Substantia nigra (tissue), 51 donors: ENCODE measurements at places on chromosomes 1 and 21.
A peak's percentile ranks its signal among the peaks of the same experiment; 100 is the strongest.

- DNase-seq, result no peak
These were observed 684.0 kb downstream of the NCAM2 start for GRCh38 chr21:21682172-21682571.

DNA sequence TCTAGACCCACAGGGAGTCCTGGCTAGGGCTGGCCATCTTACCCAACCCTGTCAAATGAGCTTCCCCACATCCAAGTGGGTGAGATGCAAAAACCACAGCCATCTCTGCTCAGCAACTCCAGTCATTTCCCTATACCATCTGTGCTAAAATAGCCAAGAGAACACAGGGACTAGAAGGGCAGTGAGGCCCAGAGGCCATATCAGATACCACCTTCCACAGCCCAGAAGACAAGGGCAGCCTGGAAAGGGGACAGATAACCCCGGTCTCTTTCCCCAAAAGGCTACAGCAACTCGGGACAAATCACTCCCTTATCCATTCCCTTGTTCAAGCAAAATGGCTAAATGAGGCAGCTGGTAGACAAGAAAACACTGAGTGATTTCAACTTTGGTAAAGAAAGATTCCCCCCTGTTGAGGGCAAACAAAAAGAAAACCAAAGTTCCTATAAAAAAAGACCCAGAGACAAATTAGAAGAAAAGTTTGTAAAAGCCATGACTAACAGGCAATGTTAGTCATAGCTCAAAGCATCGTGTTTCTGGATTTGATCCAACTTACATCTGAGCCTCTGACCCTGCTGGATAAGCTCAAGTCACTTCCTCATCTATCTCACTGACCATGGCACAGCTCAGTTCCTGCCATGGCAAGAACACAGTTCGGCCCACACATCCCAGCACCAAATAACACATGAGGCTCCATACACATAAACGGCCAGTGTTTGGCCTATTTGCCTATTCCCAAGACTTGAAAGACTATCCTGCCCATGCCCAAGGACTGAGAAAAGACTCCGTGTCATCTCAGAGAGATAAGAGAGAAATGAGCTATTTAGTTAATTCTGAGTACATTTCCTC is 3.1 kb downstream of the LAMB3 start:
- DNase-seq, result no peak

GRCh38 chr1:201266774-201267173 is 16.5 kb upstream of the PKP1 start:
- no peak for DNase-seq

DNA sequence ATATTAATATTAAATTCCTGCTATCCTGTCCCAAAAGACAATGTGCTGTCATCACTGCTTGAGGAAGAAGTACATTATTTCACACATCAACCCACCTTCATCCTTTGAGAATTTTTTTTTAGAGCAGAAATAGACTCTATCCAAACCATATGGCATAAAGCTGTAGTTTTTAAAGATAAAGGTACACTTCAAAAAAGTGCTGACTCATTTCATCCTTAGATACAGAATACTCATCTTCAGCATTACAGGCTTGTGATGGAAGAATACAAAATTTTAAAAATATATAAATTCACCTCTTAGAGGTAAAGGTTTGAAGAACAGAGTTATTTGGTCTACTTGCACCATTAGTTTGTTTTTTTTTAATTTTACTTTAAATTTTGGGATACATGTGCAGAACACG is 126.7 kb upstream of the ERG start:
- no peak for DNase-seq

DNA sequence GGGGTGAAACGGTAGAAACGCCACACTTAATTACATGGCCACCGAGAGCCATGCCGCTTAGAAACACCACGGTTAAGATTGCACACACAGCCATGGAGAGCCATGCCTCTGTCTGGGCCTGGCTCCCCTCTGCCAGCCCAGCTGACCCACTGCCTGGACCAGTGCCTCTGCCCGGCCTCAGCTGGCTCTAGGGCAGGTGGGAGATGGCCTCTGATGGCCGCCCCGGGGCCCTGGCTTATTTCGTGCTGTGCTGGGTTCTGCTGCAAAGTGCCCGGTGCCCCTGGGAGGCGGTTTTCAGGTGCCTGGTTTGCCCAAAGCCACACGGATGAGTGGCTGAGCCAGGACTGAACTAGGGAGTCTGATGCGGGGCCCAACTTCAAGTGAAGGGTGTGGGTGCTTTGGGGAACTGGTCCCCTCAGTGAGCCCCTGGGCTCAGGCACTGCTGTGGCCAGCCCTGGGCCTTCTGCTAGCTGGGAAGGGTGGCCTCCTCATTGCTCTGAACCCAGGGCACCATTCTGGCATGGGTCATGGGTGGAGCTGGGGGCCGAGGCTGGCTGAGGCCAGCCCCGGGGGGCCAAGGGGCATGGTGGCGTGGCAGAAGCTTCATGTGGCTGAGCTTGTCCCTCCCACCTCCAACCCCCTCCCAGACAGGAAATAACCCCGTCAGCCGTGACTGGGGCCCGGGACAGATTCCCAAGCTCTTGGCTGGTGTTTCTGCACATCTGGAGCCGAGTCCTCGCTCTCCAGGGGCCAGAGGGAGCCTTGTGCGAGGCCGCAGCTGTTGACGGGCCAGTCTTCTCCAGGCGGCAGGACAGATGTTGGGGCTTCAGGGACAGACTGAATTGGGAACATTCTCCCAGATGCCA is 1.9 kb upstream of the GPR153 start:
- no peak for DNase-seq

- no peak for DNase-seq
These were observed 5.6 kb downstream of the COL6A1 start for GRCh38 chr21:45987121-45987711.

GRCh38 chr21:31917108-31917507 is 44.3 kb downstream of the HUNK start:
- DNase-seq, result no peak

DNA sequence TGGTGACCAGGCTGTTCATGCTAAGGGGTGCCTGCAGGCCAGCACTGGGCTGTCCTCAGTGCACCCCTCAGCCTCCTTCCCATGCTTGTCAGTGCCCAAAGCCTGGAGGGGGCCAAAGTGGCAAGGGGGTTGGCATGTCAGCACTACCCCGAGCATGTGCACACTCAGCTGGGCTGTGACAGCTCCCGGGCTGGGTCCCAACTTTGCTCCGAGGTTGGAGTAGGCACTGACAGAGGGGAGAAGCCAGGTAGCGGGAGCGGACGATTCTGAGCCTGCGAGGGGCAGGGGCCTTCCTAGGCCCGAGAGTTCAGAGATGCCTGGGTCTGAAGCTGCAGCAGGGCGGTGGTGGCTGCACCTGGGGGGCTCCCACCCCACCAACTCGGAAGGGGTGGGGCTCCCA is 119.0 kb downstream of the MAST2 start:
- DNase-seq, result no peak

GRCh38 chr1:94795434-94795833 is 24.7 kb upstream of the SLC44A3 start:
- DNase-seq, result no peak

- no peak for DNase-seq
These were observed 37.3 kb upstream of the SIPA1L2 start for GRCh38 chr1:232667094-232667777.

GRCh38 chr1:180281490-180281889 is 51.4 kb downstream of the LHX4 start:
- DNase-seq, result no peak

- no peak for DNase-seq
These were observed 44.4 kb downstream of the KCNH1 start for GRCh38 chr1:211089536-211089935.

- no peak for DNase-seq
These were observed 371.9 kb upstream of the SPAG17 start for GRCh38 chr1:118556936-118557335.

DNA sequence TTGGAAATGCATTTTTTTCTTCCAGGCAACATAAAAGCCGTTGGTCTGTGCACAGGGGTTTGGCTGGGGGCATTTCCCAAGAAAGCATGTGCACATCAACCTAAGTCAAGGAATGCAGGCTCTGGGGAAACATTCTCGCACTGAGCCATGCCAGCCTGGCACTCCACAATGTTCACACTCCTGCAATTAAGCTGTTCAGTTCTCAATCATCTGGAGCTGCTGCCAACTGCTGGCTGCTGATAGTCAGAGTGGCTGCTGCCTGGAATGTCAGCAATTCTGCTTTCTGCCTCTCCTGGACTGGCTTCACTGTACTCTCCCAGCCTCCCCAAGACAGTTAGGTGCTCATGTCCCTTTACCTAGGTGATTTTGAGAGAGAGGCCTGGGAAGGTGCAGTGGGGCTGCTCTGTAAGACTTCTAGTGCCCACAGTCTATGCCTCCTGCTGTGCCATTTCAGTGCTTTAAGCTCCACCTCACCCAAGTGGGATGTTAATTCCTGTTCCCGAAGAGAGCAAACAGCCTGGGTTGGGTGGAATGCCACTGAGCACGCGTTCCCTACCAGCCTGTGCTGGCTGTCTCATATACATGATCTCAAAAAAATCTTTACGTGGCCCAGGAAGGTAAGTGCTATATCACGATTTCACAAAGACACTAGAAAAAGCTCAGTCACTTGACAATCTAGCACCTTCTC is 131.7 kb downstream of the BRINP2 start:
- DNase-seq, result peak; percentile 50

- DNase-seq, result no peak
These were observed 60.4 kb downstream of the SDC3 start for GRCh38 chr1:30848130-30848529.

- no peak for DNase-seq
These were observed 28.1 kb upstream of the RNF19B start for GRCh38 chr1:32992489-32993323.

- DNase-seq, result no peak
These were observed 35.3 kb downstream of the OLFML2B start for GRCh38 chr1:161988413-161988812.

DNA sequence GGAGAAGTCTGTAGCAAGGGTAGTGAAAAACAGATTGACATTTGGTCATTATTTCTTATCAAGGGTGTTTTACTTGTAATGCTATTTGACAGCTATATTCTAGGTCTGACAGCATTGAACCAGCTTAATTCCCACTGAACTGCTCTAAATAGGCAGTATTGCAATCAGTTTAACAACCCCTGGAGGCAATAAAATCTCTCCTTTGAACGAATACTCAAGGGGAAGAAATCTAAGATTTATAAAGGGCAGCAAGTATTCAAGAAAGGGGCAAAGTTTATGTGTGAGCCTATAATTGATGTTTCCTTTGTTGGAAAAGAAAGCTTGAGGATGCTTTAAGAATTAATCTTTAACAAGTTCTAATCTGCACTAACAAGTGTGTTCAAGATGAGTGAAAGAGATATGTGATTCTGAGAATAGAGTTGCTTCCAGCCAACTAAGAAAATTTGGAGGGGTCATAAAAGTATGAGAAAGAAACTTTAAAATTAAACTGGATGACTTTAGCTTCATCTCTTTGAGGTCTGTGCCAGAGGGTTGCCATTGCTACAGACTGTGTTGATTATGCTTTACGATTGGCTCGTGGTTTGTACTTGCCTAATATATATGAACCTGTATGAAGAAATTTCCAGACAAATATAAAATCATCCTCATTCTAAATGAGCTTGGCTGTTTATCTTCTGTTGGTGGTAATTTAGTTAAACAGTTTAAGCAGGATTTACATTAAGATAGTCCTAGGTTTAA is 72.5 kb downstream of the ZNF326 start:
- DNase-seq, result no peak

- no peak for DNase-seq
These were observed 47.7 kb downstream of the SPEN start for GRCh38 chr1:15895233-15895632.

- DNase-seq, result no peak
These were observed 23.1 kb downstream of the SLC26A9 start for GRCh38 chr1:205920159-205920558.

- no peak for DNase-seq
These were observed 14.6 kb downstream of the SEMA6C start for GRCh38 chr1:151131701-151132334.

- no peak for DNase-seq
These were observed 87.7 kb downstream of the KCNJ6 start for GRCh38 chr21:37828556-37828955.

DNA sequence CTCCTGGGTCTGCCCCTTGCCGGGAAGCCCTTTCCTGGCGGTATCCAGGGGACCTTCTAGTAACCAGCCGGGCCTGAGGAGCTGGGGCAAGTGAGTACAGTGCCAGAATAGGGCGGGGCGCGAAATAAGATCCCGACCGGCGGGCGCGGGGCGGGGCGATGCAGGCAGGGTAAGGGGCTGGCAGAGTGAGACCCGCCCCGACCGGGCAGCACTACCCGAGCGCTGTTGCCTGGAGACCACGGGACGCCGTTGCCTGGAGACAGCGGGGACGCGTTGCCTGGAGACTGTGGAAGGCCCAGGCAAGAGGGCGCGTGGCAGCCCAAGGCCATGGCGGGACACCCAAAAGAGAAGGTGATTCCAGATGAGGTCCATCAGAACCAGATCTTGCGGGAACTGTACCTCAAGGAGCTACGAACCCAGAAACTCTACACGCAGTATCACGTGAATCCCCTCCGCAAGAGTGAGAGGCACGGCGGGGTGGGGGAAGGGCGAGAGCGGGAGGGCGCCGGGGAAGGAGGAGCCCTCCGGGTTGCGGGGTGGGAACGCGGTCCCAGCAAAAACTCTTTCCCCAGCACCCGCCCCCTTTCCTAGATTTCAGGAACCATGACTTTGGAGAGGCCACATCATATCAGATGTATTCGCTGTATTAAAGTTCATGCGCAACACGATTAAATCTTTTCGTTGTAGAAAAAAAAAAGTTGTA is 24.3 kb downstream of the EBNA1BP2 start:
- DNase-seq, result peak; percentile 57

GRCh38 chr1:160836981-160837557 is 25.6 kb downstream of the CD244 start:
- no peak for DNase-seq

GRCh38 chr1:58003059-58003458 is 543.5 kb downstream of the OMA1 start:
- no peak for DNase-seq

DNA sequence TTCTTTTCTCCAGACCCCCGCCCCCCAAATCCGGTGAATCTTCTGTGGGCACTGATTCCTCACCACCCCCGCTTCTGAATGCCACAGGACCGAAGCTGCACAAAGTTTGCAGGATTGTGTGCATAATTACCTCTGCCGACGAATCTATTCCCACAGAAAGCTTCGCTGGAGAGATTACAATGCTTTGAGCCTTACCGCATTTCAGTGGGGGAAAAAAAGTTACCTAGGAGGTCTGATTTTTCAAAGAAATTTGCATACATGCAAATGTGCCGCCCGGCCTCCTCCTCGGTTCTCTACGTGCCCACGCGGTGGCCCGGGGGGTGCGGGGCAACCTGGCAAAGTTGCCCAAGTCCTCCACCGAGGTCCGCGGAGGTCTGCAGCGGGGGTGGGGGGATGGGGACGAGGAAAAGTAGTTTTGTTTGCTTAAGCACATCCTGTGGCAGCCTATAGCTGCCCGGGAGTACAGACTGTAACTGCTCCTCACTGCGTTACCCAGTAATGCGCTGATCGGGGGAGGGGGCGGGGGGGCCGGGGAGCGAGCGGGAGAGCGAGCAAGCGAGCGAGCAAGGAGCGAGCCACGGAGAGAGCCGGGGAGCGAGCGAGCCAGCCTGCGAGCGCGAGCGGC is 563 bp upstream of the NFIA start:
- DNase-seq, result peak; percentile 65

- no peak for DNase-seq
These were observed 49.9 kb upstream of the HAO2 start for GRCh38 chr1:119318466-119319309.

GRCh38 chr1:107196973-107197562 is 56.2 kb downstream of the NTNG1 start:
- DNase-seq, result no peak
